ENCODE measurements at places on chromosomes 11 and 22. TPM values are rescaled to one million over a fixed set of nuclear protein-coding genes. Genes with fewer than 3 reads are reported as not detected.

Gene ADAMTS15
- 7.0 TPM for total RNA-seq

Gene OR2AT4
- not detected for total RNA-seq

DNA sequence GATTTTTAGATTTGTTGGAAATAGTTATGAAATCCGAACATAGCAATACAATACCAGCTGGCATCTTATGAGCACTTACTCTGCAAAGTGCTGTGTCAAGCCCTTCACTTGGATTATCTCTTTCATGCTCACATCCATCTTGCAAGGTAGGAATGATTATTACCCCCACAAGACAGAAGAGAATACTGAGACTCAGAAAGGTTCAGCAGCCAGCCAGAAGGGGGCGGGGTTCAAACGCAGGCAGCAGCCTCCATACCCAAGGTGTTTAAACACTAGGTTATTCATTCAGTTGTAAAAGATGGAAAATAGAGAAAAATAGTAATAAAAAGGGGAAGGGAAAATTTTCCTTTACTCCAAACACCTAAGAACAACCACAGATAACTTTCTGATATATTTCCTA, 158.5 kb downstream of the CCDC34 start:
- no peak for DNase-seq

DNA sequence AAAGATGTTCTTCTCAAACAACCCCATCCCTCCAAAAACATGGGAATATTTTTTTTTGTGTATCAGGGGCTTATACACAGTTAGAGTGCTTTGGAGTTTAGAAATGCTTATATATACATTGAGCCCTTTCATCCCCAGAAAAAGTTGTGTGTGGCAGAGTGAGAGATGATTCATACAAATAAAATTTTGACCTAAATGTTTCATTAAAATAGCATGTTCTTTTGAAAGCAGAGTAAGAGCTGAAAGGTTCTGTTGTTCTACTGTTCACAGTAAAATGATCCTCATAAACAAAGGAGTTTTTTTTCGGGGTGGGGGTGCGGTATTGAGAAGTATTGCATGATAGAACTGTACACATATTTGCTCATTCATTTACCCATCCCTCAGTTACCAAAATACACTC, 512.4 kb downstream of the DLG2 start:
- no peak for DNase-seq

- DNase-seq, result no peak
These were observed 96.8 kb downstream of the TTC28 start for GRCh38 chr22:28582806-28583205.

DNA sequence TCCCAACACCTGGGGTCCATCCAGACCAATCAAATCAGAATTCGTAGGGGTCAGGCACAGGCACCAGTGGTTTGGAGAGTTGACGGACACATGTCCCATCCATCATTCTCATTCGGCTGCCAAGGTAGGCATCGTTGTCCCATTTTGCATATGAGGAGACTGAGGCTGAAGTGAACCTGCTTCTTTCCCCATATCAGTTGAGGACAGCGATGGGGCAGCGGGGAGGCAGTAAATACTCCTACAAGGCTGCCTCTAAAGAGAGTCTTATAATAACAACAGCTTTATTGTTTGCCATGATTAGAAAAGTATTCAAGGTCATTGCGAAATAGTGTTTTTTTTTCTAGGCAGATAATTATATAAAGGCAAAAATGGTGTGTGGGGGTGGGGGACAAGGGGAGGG, 1.6 kb upstream of the BEST1 start:
- DNase-seq, result no peak

DNA sequence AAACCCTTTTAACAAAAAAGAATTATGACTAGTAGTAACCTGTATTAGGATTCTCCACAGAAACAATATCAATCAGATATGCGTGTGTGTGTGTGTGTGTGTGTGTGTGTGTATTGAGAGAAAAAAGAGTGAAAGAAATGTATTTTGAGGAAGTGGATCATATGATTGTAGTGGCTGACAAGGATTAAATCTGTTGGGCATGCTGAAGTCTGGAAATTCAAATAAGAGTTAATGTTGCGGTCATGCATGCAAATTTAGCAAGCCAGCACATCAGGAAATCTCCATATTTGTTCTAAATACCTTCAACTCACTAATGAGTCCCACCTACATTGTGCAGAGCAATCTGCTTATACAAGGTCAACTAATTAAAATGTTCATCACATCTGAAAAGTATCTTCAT, 46.8 kb upstream of the IGLL5 start:
- no peak for DNase-seq

DNA sequence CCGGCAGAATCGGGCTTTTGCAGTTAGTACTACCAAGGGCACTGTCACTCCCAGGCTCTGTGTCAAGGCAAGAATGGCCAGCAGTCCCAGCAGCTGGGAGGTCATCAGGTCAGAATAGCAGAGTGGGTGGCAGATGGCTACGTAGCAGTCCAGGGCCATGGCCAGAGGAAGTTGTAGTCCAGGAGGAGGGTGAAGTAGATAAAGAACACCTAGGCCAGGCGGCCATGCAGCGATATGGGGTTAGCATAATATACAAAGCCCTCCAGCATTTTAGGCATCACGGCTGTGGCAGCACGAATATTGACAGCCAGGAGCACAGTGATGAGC, 52.1 kb downstream of the RRM1 start:
- no peak for DNase-seq

DNA sequence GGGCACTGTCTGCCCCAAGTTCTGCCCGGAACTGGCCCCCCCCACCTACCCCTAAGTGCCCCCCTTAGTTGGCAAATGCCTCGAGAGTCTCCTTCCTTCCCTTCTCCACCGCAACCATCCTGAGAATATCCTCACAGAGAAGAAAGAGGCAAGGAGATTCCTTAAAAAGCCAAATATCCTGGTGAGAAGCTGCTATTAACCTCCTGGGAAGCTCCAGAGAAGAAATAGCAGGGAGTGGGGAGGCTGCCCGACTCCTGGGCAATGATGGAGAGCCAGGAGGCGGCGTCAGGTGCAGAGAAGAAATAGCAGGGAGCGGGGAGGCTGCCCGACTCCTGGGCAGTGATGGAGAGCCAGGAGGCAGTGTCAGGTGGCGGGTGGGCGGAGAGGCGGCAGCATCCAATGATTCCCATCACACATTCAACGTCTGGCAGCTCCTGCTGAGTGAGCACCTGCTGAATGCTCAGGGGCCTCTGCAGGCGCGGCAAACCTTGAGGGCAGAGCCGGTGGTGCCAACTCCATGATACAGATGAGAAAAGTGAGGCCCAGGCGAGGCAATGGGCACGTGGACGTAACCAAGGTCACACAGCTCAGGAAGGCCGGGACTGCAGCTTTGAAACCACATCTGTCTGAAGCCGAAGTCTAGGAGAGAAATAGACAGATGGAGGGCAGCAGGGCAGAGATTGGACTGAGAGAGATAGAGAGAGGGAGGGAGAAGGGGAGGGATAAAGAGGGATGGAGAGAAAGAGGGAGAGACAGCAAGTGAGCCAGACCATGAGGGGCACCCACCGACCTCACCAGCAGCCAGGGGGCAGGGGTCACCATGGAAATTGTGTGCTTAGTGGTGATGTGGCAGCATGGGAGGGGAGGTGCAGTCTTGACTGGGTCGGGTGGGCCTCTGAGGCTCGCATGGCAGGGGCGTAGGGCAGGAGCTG, 58.3 kb downstream of the CYTH4 start:
- DNase-seq, result no peak

DNA sequence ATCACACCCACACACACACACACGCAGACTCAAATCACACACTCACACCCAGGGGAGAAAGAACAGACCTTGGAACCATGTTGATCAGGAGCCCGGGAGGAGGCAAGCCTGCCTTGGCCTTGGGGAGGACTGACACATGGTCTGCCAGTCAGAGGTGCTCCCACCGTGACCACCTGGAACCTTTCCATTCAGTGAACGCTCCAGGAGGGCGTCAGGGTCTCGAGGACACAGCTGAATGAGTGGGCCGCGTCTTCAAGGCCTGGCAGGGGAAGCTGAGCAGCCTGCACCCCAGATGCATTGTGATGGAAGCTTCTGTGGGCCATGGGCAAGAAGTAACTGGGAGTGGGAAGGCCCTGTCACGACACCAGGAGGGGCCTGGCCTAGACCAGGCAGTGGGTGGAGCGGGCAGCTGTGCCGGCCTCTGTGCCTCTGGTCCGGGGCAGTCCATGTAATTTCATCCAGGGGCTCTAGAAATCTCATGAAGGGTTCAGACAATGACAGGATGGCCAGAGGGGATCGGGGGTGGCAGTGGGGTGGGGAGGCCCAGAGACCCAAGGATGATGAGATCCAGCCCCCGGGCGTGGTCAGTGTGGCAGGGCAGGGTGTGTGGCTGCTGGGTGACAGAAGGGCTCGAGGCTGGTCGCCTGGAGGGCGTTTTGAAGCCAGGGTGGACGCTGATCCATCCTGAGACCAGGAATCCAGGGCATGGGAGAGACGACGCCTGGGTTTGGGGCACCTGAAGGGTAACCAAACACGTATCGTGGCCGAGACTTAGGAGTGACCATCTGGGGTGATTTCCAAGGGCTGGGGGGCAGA, 53.7 kb downstream of the IGF2 start:
- DNase-seq, result no peak

- DNase-seq, result no peak
These were observed 14.2 kb upstream of the SOX10 start for GRCh38 chr22:37998543-37998942.

GRCh38 chr11:12689029-12689755, 15.0 kb downstream of the TEAD1 start:
- no peak for DNase-seq

- no peak for DNase-seq
These were observed 34.7 kb downstream of the LUZP2 start for GRCh38 chr11:24531528-24531927.

- DNase-seq, result no peak
These were observed 1.4 kb upstream of the GDPD5 start for GRCh38 chr11:75527130-75527529.

GRCh38 chr22:48758881-48759875, 1068.5 kb downstream of the BRD1 start:
- DNase-seq, result peak; percentile 7

DNA sequence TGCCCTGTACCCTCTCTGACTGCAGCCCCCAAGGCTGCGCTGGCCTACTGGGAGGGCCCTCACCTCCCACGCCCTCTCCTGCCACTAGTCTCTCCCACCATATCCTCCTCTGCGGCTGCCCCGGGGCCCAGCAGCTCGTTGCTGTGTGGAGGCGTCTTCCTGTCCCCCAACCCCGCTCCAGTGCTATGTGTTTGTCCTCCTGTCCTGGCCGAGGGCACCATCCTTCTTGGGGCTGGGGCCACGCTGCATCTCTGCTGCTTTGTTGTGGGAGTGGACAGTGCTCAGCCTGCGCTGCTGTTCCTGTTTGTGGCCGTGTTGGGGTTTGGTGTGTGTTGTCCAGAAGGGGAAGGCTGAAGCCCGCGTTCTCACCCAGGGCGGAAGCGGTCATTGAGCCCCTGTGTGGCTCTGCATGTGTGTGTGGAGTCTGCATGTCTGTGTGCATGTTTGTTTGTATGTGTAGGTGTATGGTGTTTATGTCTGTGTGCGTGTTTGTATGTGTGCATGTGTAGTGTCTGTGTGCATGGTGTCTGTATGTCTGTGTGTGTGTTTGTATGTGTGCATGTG, 15.7 kb downstream of the TPCN2 start:
- DNase-seq, result no peak

DNA sequence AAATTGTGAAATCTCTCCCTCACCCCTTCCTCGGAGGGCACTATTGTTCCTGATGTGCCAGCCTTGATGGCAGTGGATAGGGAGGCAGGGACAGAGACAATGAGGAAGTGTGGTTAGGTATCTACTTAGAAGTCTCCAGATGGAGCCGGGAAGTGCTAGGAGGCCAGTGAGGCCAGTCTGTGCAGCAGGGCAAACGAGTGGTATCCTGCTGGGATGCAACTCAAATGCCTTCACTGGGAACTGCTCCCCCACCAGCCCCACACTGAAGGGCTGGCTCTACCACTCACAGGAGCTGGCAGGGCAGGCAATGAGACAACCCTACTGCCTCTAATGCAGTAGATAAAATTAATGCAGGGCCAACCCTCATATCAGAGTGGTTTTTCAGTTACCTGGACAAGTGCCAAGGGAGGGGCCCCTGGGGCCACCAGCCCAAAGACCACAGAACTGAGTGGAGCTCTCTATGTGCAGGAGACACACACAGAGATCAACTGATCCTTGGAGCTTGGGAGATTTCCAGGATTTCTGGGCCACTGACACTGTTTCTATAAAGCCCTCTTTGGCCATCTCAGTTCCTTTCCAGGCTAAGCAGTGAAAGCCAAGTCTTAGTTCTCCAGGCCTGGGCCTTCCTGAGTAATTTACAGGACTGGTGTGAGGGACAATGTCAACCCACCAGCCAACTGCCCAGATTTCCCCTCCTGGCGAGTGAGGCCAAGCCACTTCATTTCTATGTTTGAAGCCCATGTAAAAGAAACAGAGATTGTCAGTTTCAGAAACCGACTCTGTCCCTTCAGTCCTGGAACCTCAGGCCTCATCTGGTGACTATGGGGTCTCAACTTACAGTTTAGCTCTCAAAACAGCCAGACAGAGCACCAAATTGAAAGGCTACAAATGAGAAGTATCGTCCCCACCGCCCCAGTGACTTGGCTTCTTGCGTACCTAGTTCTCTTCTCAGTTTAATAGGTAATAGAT, 4.1 kb downstream of the MIF start:
- DNase-seq, result no peak

DNA sequence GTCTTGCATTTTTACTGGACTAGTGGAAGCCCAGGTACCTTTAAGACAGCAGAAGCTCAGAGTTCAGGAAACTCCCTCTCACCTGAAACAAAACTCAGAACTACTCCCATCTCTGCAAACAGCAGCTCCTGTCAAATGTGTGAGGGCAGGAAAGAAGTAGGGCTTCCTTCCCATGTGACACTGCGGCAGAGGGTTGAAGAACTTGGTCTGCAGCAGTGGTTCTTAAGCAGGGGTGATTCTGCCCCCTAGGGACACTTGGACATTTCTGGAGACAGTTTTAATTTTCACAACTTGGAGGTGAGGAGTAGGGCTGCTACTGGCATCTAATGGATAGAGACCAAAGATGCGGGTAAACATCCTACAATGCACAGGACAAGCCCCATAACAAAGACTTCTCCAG, 63.4 kb downstream of the RCN1 start:
- no peak for DNase-seq

DNA sequence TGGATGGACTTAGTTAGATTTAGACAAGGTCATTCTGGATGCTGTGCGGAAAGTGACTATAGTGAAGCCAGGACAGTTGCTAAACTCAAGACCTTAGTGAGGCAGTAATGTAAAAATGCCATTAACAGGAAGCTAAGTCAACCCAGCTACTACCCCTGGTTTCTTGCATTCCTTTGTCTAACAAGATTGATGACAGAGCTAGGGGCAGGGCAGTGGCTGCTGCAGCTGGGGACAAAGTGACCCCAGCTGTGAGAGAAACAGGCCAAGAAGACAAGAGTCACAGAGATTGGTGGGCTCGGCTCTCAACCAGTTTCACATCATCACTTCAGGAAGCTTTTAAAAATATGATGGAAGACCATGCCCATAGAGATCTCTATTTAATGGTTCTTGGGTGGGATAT, 110.4 kb upstream of the POU2AF2 start:
- no peak for DNase-seq

GRCh38 chr11:105371311-105371710, 231.7 kb upstream of the CARD18 start:
- DNase-seq, result no peak

- DNase-seq, result no peak
These were observed 22.5 kb downstream of the TMPRSS13 start for GRCh38 chr11:117906710-117907109.
